ENCODE measurements at places on chromosomes 7 and 10.

- DNase-seq = no peak
Measured at GRCh38 chr10:49655099-49655498, 24.4 kb upstream of the C10orf53 start.

DNA sequence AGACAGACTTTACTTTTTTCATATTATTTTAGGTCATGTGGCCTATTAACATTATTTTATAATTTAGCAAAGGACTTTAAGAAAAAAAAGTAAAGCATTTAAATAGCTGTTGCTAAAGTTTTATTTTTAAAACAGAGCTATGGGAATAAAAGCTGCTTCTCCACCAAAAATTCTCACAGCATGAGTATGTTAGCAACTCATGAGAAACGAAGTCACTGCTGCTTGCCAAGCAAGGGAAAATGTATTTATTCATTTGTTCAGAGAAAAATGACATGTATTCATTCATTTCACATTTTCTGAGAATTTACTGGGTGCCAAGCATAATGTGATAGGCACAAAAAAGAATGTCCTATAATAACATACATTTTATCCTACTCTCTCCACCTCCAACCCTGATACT lies 5.1 kb downstream of the LRRC72 start:
- DNase-seq = no peak

- DNase-seq = no peak
Measured at GRCh38 chr10:121792198-121792597, 135.6 kb downstream of the ATE1 start.

- no peak for DNase-seq
Measured at GRCh38 chr10:78905957-78906308, 162.8 kb upstream of the ZMIZ1 start.

DNA sequence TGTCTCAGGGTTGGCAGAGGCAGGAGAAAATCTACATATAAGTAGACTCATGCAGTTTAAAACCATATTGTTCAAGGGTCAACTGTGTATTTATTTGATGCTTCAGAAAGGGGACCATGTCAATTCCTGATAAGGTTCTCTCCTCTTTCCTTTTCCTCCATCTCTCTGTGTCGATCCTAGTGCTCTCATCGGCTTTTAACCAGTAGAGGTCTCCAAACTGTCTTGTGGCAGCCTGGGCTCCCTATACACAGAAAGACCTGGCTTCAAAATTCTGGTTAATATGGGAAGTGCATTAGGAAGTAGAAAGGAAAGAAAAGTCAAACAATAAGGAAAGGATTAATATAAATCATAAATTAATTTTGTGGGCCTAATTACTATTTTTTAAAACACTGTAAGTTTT lies 304.4 kb upstream of the C7orf33 start:
- DNase-seq = no peak

- no peak for DNase-seq
Measured at GRCh38 chr10:74929197-74929596, 102.8 kb downstream of the KAT6B start.

DNA sequence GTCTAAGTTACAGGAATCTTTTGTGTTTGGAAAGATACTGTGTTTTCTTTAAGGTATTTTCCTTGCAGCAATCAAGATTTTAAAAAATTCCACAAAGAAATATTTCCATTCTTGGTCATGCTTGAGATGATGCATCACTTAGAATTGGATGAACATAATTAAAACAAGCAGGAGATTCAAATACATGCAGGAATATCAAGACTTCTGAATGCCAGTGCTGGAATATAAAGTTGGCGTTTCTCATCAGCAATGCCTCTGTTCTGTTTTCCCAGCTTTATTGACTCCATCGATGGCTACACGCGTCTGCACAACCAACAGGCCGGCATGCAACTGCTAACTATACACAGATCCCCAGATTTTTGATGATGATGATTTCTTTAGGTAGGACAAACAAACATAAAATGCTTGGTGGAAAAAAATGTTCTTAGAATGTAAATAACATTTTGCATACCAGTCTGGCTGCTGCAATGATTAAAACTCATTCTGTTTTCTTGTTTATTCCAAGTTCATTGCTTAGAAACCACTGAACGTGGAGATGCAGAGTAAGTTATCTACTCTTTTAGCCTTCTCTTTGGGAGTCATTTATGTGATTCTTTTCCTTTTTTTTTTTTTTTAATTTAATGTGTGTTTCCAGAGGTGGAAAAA lies 91.3 kb upstream of the FAM171A1 start:
- DNase-seq = no peak

DNA sequence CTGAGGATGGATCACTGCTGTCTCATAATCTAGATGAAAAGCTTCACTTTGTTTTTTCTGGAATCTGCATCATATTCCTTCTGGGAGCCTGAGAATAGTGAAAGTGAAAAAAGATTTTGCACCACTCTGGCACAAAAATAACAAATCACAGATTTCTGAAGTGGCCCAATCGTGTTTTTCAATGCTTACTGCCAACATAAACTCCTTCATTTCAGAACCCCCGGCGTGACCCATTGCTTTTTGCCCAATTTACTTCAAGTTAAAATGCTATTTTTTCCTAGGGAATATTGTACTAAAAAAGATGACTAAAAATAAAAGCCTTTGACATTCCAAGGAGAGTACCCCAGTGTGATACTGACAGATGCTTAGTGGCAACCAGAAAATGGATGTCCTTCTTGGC lies 53.7 kb upstream of the ANK3 start:
- no peak for DNase-seq

- DNase-seq = no peak
Measured at GRCh38 chr10:121838931-121839330, 88.9 kb downstream of the ATE1 start.

DNA sequence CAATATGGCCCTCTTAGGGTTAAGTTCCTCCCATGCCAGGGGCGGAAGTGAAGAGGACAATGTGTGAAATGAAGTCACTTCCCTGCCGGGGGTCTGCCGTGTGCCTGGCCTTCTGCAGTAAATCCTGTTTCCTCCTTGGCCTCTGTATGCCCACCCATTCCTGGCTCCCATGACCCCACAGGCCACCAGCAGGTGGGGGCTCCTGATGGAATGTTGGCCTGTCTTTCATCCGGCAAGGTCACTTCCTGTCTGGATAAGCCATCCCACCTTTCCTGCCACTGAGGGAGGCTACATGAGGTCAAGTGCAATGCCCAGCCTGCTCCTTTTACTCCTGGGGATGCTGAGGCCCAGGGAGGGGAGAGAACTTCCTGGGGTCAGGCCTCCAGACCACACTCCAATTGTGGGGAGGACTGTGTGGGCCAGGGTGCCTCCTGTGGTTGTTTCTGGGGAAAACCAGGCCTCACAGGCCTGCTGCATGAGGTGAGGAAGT lies 22.3 kb downstream of the PALD1 start:
- no peak for DNase-seq

GRCh38 chr10:49227406-49227805 lies 39.2 kb upstream of the TMEM273 start:
- no peak for DNase-seq

GRCh38 chr10:29698773-29699490 lies 64.2 kb upstream of the SVIL start:
- no peak for DNase-seq

GRCh38 chr7:537911-538634 lies 18.4 kb upstream of the PDGFA start:
- no peak for DNase-seq

DNA sequence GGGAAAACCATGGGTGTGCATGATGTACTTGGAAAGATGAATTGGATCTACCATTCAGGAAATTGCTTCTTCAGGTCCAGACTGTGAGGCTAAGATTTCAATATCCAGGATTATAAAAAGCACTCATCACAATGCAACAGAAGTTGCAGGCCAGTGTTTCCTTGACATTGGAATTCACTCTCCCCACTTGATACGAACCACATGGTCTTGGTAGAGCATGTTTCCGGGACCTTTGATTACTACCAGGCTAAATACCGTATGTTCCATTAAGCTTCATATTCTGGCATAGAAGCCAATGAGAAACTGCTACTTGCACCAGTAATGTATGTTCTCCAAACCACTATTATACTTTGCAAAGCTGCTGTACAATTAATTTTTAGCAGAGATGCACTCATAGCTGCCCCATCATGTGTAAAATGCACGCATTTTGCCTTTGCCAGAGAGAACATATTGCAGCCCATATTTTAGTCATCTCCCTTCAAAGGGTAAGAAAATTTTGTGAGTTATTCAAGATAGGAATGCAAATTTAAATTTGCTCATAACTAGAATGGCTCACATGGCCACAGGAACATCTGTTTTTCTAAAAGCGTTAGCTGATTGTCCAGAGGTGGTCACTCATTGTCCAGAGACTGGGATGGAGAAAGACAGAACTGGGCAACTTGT lies 8.1 kb downstream of the FRMD4A start:
- DNase-seq = no peak

DNA sequence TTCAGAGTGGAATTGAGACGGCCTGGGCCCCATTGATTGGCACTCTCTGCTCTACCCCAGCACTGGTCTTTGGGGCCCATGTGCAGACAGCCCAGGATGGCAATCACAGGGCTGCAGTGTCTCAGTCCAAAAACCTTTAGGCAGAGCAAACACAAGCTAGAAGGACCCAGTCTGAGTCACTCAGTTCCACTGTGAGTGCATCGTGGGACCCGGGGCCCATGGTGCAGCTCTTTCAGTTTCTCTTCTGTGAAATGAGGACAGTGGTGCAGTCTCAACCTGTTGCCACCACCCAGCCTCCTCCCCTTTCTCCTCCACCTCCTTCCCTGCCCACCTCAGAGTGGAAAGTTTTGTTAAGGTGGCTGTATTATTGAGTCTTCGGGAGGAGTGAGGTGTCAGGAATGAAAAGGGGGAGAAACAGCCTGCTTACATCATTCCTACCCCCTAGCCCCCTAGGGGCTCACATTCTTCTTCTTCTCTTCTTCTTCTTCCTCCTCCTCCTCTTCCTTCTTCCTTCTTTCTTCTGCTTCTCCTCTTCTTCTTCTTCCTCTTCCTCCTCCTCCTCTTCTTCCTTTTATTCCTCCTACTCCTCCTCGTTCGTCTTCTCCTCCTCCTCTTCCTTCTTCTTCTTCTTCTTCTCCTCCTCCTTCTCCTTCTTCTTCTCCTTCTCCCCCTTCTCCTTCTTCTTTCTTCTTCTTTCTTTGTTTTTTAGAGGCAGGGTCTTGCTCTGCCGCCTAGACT lies 19.5 kb upstream of the CARD11 start:
- DNase-seq = peak; percentile 66

GRCh38 chr7:104927055-104927454 lies 87.0 kb upstream of the KMT2E start:
- no peak for DNase-seq

GRCh38 chr7:131627735-131628190 lies 71.3 kb upstream of the PODXL start:
- no peak for DNase-seq

- DNase-seq = no peak
Measured at GRCh38 chr10:29692121-29692539, 57.4 kb upstream of the SVIL start.

DNA sequence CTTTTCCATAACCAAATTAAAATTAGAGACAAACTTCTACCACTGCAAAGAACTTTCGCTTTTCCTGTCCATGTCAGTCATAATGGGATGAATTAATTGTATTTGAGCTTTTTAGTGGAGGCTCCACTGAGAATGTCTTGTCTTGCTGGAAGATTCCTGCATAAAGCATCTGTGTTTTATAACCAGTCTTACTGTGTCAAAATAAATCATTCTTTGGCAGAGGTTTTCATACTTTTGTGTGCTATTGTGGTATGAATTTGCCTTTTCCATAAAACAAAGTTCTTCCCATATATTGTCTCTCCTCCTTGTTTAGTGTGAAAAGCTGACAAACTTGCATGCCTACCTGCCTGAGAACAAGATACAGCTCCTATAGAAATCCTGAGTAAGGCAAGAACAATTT lies 124.8 kb upstream of the CCDC6 start:
- DNase-seq = no peak

GRCh38 chr10:124594240-124594639 lies 132.6 kb downstream of the LHPP start:
- no peak for DNase-seq
